ENCODE measurements at places on chromosomes 1 and 21.

DNA sequence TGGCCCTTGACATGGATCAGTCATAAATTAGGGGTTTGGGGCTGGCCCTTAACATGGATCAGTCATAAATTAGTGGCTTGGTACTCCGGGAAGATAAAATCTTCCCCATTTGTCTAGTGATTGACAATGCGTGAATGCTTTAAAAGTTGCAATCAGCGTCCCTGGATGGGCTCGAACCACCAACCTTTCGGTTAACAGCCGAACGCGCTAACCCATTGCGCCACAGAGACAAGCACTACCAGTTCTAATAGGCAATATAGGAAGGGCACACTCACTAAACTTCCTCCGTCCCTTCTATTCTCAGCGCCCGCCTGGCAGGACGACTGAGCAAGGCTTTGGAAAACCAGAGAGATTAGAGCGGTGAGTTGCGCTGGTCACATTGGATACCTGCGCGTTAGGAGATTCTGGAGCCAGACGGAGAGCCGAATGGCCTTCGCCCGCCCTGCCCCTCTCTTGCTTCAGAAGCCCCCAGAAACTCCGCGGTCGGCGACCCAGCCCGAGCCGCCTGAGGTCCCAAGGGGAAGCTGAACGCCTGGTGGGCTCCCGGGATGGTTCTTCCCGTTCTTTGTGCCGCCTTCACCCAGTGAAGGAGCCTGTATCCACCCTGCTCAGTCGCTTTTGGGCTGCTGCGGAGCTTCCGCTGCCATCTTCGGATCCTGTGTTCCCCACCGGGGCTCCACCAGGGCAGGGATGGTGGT is 235.9 kb downstream of the FAM72C start:
- DNase-seq = no peak

GRCh38 chr1:187045371-187045770 is 216.6 kb downstream of the PLA2G4A start:
- DNase-seq = no peak

DNA sequence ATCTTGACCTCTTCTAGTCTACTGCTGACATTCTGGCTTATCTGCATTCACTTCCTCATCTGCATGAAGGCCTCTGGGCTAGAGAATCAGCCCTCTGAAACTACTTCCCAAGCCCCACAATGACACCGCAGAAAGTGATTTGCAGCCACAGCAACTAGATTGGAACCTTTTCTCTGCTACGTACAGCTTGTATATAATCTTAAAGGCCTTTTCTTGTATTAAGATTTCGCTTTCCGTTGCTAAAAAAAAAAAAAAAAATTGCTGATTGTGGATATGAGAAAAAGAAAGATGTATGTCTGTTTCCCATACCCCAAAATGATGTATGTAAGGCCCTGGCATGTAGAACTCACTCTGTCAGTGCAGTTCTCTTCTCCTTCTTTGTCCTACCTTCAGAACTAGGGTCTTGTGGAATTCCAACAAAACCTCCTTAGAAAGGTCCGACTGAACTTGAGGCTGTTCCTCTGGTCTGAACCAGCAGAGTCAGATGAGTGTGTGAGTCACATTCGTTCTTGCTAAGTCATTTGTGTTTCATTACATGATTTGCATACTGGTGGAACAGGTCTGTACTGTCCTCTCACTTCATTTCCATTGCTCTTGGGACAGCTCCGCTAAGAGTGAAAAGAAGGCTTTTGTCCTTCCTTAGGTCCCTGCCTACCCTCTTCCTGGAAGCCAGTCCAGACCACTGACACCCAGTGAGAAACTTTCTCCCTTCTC is 62.7 kb downstream of the PLPP3 start:
- DNase-seq = no peak

- no peak for DNase-seq
Observed at GRCh38 chr21:44874497-44875315, 1.2 kb upstream of the PTTG1IP start.

DNA sequence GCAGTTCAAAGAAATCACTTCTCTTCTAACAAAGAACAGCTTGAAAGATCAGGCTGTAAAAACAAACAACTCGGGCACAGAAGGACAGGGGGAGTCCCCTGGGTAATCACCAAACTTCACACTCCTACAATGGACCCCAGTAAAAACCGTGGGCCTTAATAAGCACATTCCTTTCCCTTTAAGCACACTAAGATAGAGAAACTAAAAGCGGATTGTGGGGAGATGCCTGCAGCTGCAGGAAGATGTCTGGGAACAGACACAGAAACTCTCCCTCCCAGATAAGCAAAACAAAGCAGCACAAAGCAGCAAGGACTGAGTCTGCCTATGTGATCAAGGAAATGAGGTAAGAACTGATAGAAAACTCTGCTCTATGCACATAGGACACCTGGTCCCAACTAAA is 37.6 kb upstream of the CTBS start:
- no peak for DNase-seq

- no peak for DNase-seq
Observed at GRCh38 chr1:60866226-60866900, 216.0 kb upstream of the NFIA start.

- DNase-seq = no peak
Observed at GRCh38 chr21:14040386-14040785, 170.4 kb downstream of the LIPI start.

- DNase-seq = no peak
Observed at GRCh38 chr1:77100875-77101274, 118.4 kb downstream of the PIGK start.

GRCh38 chr1:156882543-156882942 is 11.0 kb upstream of the PEAR1 start:
- DNase-seq = no peak

GRCh38 chr1:165052431-165052830 is 304.1 kb downstream of the LMX1A start:
- no peak for DNase-seq

GRCh38 chr1:25796811-25797458 is 3.1 kb upstream of the SELENON start:
- peak; percentile 75 for DNase-seq

DNA sequence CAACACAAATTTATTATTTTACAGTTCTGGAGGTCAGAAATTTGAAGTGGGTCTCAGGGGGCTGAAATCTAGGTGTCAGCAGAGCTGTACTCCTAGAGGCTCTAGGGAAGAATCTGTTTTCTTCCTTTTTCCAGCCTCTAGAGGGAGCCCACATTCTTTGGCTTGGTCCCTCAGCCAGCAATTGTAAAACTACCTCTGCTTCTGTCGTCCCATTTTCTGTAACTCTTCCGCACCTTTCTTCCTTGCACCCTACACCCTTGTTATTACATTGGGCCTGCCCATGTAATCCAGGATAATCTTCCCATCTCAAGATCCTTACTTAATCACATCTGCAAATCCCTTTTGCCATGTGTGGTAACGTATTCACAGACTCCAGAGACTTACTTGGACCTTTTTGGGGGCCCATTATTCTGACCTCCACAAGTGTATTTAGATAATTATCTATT is 24.8 kb upstream of the THEM4 start:
- DNase-seq = peak; percentile 19

DNA sequence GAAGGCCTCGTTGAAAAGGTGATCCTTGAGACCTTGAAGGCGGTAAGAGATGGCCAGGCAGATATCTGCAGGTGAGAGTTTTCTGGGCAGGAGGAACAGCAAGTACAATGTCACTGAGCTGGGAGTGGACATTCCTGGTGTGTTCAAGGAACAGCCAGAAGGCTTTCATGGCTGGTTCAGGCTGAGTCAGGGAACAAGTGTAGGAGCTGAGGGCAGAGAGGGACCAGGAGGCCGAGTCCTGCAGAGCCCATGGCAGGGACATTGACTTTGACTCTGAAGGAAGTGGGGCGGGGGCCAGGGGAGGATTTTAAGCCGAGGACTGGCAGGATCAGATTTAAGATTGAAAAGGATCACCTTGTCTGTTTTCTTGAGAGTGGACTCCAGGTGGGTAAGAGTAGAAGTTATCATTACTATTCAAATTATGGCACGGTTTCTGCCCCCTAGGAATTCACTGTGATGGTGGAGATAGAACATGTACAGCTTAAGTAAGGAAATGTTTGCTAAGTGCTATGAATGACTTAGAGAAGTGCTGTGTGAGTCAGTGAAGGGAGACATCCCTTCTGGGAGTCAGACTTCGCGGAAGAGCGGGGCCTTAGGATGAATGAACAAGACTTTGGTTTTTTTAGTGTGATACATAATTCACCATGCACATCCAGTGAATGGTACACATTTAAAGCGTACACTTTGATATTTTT is 202.3 kb downstream of the KIF26B start:
- no peak for DNase-seq

GRCh38 chr1:5348732-5349465 is 643.3 kb downstream of the NPHP4 start:
- DNase-seq = no peak

GRCh38 chr1:78171736-78172590 is 126.2 kb downstream of the GIPC2 start:
- no peak for DNase-seq

- DNase-seq = peak; percentile 18
Observed at GRCh38 chr1:238112952-238113621, 222.4 kb upstream of the ZP4 start.

GRCh38 chr1:184958554-184959353 is 15.6 kb downstream of the NIBAN1 start:
- DNase-seq = no peak

- DNase-seq = no peak
Observed at GRCh38 chr1:3884966-3885365, 15.1 kb downstream of the C1orf174 start.

GRCh38 chr1:36369061-36369861 is 16.5 kb downstream of the STK40 start:
- no peak for DNase-seq

DNA sequence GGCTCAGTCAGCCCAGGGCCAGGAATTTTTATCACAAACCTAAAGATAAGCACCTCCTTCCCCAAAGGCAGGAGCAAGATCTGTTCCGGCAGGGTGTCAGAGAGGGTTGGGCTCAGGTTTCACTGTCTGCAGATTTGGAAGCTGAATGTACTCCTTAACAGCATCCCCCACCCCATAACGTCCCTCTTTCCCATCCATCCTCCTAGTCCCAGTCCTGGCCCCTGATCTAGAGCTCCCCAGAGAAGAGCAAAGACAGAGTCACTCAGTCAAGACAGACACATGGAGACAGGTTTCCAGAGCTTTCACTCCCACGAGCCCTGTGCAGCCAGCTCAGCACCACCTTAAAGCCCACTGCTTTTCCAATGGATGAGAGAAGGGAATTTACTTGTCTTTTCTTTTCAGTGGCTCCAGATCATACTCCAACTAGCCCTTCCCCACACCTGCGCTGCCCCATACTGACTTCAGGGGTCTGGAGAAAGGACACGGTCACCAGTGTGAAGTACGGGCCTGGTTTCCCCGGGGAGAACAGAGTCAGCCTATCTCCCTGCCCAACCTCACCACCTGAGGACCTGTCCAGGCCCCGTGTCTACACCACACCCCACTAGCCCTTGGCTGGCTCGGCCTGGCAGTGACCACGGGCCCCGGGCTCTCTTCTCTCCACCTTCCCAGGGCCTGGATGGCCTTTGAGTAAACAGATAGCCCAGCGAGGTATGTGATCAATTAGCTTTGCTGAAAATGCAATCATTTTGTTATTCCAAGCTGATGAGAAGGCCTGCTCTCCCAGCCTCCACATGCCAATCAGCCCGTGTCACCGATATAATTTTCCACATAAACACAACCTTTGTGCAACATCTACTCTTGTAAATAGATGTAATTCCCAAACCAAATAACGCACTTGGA is 249.1 kb downstream of the FOXD2 start:
- DNase-seq = no peak

GRCh38 chr1:185565302-185565701 is 168.9 kb upstream of the HMCN1 start:
- DNase-seq = no peak

GRCh38 chr1:197471248-197471985 is 203.4 kb downstream of the CRB1 start:
- peak; percentile 7 for DNase-seq

GRCh38 chr1:99544328-99544727 is 101.6 kb upstream of the PALMD start:
- DNase-seq = no peak

GRCh38 chr1:155022136-155022926 is 11.2 kb downstream of the DCST2 start:
- no peak for DNase-seq

DNA sequence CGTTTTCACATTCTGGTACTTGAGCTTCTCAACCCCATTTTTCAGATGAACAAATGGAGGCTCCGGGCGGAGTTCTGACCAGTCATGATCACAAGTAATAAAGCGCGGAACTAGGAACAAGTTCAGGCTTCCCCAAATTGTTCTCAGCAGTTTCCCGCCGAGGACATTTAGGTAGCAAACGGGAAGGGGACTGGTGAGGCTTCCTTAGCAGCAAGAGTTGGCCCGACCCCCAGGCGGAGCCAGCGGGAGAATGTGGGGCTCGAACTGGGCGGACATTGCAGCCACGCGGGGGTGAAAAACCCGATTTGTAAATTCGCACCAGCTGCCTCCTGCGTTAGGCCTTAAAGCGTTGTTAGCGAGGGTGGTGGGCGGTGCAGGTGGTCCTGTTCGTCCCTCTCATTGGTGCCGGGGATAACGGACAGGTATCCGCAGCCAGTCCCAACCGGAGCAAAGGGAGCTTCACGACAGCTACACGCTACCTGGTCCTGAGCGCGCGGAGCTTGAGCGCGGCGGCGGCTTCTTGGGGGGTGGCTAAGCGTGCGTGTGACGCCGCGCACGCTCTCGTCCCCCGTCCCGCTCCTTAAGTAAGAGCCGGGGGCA is 15.3 kb downstream of the SEMA6C start:
- peak; percentile 65 for DNase-seq

DNA sequence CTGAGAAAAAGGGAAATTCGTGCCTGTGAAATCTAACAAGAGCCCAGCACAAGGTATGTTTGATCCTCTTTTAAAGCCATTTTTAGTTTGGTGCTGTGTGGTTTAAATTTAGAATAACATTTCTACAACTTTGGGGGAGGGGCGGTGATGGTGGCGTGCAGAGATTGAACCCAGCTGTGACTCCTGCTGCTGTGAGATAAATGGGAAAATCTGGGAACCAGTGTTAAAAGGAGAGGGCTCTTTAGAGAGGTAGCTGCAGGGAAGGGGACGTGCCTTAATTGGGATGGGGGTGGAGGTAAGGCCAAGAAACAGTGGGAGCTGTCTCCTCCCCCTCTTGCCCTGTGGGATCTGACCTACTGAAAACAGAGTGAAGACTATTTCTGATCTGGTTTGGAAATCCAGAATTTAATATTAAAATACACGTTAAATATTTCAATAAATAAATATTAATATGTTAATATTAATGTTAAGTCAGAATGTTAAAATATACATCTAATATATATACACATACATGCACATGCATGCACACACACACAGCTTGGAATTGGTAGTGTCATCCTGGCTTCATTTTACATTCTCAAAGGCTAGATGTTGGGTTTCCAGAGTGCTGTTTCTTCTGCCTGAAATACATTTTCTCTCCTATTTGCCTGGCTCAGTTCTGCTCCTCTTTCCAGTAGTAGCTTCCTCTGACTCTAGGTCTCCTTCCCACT is 30.1 kb upstream of the DNAJC6 start:
- DNase-seq = no peak

DNA sequence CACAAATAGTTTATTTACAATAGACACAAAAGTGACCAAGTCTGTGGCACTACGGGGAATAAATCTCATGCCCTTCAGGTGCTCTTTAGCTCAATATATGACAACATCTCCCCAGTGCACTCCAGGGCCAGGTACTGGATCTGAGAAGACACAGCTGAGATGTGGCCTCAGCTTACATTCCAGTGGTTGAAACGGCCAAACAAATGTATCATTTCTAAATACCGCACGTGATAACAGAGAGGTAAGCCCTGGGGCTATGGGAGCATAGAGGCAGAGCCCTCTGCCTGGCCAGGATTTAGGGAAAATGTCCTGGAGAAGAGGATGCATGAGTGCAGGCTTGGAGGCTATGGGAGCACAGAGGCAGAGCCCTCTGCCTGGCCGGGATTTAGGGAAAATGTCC is 630.5 kb downstream of the SMYD3 start:
- DNase-seq = no peak

- peak; percentile 60 for DNase-seq
Observed at GRCh38 chr21:32940079-32941014, 85.4 kb upstream of the OLIG2 start.

Measured in putamen (tissue), 1 donor.